ENCODE measurements at places on chromosomes 11 and 22.

GRCh38 chr11:68373815-68374501, 61.6 kb downstream of the LRP5 start:
- DNase-seq = no peak

DNA sequence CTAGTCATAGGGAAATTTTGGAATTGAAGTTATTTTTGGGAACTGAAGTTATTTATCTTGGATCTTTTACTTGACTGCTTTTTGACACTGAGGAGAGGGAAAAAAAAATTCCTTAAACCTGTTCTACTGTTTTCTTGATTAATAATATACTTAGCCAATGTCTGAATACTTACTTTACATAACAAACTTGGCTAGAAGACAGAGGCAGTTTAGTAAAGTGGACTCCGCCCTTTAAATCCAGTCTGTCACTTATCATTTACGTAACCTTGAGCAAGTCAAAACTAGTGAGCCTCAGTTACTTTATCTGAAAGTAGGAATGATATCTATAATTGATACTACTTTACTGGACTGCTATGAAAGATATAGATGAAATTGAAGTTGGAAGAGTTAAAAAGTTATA, 19.5 kb downstream of the CTSC start:
- no peak for DNase-seq

- no peak for DNase-seq
Observed at GRCh38 chr11:95378111-95378510, 147.1 kb upstream of the SESN3 start.

GRCh38 chr11:41947392-41947791, 487.9 kb upstream of the LRRC4C start:
- no peak for DNase-seq

DNA sequence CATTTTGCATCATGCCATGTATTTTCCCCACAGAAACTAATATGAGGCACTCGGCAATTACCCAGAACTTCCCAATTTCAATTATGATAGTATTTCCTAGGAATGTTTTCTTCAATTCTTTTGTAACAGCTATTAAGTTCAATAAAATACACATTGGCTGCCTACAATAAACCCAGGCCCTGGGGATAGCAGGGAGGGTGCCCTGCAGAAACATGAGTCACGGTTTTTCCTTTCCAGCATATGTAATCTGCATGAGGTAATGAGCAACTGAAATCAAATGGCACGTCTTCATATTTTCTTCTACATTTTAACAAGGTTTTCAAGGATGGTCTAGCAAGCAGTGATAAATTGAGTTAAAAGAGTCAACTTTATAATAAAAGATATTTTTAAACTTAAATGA, 32.0 kb downstream of the GUCY1A2 start:
- no peak for DNase-seq

GRCh38 chr11:112786196-112786595, 175.0 kb upstream of the NCAM1 start:
- DNase-seq = no peak

- DNase-seq = no peak
Observed at GRCh38 chr11:5178046-5178837, 22.2 kb downstream of the OR51V1 start.

- no peak for DNase-seq
Observed at GRCh38 chr11:68403424-68403823, 57.1 kb upstream of the PPP6R3 start.

GRCh38 chr11:29809121-29809520, 207.7 kb downstream of the KCNA4 start:
- DNase-seq = no peak

DNA sequence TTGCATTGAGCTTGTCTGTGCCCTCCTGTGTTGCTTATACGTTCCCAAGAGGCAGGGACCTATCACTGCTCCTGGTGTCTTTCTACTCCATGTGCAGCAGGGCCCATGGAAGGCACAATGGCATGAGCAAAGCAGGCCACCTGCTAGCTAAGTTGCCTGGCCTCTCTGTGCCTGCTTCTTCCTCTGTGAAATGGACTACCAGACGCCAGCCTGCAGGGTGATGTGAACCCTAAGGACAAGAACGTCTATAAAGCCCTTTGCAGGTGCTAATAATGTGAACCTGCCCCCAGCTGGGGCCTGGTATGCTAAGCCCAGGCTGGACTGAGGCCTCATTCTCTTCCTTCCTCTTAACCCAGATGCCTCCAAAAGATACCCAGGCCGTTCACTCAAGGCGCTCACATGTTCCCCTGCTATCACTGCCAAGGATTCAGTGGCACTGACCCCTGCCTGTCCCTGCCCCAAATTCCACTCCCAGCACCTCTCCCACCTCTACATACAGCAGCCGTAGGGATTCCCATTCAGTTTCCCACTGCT, 4.0 kb downstream of the GUCD1 start:
- DNase-seq = no peak

DNA sequence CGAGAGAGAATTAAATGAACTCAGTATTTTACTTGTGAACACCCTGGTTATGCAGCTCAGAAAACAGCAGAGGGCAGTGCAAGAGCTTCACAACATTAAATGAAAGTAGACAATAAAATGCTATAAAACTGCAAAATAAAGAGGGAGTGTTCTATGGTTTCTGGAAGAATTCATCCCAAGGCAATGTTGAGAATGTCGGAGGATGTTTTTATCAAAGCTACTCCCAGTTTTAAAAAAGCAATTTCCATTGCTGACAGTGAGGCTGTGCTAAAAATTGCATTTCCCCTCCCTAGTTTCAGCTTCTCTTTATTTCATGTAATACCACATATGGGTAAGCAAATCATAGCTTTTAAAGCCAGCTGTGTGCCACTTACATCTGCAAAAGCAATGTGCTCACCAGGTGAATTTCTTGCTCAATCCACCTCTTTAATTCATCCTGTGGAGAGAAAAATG, 296.8 kb downstream of the RAB38 start:
- DNase-seq = no peak

GRCh38 chr11:61173456-61173855, 12.2 kb upstream of the VPS37C start:
- no peak for DNase-seq

GRCh38 chr11:44498089-44498871, 67.2 kb upstream of the CD82 start:
- no peak for DNase-seq

DNA sequence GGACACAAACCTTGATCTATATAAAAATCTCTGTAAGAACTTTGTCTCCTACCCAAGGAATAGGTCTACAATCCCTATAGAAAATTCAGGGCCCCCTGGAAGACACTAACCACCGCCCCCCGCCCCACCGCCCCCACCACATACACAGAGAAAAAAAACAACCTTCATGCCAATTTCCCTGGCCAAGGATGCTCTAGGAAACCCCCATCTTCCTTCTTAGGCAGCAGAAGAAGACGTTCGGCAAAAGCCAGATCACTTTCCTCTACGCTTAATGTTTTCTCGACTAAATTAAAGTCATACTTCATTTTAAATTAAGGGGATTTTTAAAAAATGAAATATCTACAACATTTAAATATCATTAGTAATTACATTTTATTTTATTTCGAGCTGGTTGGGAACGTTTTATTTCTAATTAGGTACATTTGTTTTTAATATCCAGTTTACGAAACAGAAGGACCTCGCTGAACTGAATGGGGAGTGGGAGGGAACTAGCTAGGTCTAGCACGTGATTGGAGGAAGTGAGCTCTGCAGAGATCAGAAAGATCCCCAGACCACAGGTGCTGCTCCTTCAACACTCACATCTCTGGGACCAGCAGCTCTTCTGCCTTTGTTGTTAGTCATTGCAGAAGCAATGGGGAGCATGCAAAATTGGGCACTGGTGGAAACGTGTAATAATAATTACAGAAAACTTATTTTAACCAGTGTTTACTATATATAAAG, 472.3 kb downstream of the MN1 start:
- no peak for DNase-seq

DNA sequence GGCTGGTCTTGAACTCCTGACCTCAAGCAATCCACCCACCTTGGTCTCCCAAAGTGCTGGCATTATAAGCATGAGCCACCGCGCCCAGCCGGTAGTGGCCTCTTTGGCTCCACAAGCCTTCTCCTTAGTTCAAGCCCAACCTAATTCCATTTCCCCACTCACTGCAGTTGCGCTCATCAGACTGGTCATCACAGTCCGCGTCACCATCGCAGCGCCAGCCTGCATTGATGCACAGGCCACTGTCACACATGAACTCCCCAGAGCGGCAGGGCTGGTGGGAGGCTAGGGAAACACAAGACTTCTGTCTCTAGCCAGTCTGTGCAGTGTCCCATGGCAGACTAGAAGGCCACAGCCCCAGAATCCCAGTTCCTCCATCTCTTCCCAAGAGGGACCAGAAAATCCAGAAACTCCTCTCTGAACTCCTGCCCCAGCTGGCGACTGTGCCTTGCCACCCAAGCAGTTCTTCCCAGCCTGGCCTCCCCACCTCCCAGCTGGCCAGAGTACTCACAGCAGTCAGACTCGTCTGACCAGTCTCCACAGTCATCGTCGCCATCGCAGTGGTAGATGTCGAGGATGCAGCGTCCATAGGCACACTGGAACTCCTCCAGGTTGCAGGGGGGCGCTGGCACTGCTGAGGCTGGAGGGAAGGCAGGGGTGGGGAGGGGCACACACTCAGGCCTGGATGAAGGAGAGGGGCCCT, 19.8 kb downstream of the LRP4 start:
- no peak for DNase-seq

DNA sequence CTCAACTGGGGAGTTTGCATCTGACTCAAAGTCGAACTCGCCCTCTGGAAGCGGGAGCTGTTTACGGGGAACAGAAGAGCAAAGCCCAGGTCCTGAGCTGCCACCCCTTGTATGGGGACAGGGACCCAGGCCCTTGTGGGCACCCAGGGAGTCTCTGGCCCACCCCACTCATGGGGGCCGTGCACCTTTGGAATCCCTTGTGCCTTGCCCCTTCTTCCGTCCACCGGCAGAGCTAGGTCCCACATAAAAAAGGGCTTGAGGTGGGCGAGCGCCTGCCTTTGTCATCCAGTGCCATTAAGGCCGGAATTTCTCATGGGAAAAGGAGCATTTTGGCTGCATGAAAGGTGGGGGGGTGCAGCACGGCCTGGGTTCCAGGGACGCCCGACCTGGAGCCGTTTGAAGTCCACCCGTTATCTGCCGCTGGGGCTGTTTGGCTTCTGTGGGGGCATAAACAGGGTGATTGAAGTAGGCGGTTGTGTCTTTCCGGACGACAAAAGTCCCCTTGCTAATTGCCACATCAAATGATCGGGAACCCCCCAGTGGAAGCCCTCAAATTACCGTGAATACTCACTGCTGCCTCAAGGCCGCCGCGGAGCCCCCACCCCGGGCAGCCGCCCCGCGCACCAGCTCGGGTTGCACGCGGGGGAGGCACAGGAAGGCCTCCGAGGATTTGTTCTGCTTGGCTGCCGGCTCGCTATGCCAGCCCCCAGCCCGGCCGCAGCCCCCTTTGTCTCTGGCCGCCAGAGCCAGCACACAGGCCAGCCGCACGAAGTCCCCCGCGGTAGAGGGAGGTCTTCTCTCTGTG, 49.0 kb upstream of the FGF3 start:
- no peak for DNase-seq

- no peak for DNase-seq
Observed at GRCh38 chr11:115585361-115586024, 81.3 kb upstream of the CADM1 start.

DNA sequence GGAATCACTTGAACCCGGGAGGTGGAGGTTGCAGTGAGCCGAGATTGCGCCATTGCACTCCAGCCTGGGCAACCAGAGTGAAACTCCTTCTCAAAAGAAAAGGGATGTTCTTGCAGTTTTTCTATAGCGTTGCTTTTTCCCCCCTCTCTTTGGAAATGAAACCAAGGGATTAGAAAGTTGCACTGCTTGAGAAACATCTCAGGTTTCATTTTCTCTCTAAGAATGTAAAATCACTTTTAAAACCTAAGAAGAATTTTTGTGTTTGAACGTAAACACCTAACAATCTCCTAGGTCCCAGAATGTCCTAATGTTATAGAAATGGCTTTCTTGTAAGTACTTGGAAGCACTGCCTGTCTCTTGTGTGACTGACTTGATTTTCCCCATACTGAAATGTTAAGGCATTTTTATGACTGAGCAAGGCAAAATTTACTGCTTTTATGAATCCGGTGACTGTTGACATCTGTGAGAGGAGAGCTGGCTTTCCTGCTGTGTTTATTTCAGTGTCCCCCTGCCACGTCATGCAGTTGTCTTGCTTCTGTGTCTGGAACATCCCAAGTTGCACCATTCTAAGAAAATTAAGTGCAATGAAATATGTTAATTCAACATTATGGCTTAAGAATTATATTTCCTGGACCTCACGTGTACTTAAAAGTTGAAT, 37.7 kb downstream of the NF2 start:
- no peak for DNase-seq

DNA sequence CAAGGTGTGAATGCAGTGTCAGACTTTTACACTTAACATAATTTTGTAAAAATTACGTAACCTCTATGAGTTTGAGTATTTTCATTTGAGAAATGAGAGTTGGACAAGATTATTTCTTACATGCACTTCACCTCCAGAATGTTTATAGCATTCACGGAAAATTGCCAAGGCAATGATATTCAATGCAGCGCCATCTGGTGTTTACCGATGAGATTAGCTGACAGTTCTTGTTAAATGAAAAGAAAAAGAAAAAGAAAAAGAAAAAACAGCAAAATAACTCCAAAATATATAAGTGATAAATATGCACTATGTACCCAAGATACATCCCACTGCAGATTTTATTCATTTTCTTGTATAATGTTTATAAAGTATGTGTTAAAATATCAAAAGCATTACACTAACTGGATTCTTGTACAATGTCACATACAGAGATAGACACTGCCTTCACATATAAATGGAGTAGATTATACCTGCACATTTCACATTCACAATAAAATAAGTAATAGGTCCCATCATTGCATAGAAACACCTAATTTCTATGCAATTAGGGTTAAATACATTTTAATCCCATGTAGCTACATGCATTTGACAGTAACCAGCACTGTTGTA, 976.3 kb upstream of the FAT3 start:
- peak; percentile 40 for DNase-seq

DNA sequence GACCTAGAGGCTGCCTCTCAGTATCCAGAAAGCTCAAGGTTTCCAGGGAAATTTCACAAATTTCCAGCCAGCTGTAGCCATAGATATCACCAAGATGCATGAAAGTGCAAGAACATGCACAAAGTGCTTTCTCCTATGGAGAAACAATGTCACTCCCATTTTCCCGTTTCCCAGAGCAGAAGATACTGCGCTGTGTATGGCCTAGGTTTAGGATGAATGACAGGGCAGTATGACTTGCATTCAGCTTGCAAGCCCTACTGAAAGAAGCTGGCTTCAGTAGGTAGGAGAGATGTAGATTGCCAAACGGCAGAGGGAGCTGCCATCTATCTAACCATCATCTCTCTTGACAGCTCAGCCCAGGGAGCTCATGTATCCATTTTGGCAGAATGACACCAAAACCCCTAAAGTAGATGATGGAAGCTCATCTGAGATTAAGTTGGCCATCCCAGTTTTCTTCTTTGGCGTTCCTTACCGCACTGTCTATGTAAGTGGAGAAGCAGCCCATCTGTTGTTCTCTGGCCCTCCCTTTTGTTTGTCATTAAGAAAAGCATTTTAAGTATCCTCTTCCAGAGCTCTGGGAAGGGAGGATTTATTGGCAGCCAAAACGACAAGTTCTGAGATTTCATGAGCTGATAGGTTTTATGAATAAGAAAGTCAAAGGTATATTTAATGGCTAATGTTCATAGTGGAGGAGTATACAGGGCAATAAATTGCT, 4.6 kb downstream of the TECTA start:
- no peak for DNase-seq

- DNase-seq = no peak
Observed at GRCh38 chr11:9862981-9863380, 199.1 kb downstream of the SWAP70 start.
